A172 (cell line): ENCODE measurements at places on chromosomes 3 and 15. TPM values are rescaled to one million over a fixed set of nuclear protein-coding genes. Genes with fewer than 3 reads are reported as not detected.
A peak's percentile ranks its signal among the peaks of the same experiment; 100 is the strongest.

CX3CR1 gene
- total RNA-seq: not detected in 2 replicates

DNA sequence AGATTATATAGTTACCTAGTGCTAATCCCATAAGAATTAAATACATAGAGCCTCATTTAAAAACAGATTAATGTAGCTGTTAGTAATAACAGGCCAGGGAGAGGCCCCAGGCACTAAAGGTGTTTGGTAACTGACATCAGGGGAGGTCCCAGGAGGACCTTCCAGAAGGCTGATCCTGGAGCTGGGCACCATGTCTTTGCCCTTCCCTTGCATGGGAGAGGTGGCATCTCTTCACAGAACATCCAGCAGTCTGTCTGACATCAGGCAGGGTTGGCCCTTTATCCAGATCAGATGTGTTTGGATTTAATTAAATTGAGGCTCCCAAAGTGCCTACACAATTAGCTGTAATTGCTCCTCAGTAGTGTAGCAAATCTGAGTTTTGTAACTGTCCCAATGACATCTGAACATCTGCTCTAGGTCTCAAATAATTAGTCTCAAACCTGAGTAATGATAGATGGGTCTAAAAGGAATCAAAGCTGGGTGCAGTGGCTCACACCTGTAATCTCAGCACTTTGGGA lies 53.0 kb downstream of the RLBP1 start:
- no peak for DNase-seq

DNA sequence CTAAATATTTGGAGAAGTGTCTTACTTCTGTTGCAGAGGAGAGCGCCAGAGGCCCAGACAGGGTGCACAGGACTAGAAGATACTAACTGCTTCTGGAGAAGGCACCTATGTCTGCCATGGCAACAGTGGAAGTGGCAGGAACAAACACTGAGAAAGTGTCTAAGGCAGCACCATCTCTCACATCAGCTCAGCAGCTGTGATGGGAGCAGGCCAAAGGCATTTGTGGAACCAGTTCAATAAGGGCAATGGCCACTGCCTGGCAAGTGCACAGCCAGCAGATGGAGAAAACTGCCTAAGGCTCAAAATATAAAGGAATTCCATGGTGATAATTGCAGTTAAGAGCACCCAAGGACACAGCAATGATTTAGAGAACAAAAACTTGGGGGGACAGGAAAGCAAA lies 563.0 kb upstream of the CCDC54 start:
- DNase-seq: no peak

DNA sequence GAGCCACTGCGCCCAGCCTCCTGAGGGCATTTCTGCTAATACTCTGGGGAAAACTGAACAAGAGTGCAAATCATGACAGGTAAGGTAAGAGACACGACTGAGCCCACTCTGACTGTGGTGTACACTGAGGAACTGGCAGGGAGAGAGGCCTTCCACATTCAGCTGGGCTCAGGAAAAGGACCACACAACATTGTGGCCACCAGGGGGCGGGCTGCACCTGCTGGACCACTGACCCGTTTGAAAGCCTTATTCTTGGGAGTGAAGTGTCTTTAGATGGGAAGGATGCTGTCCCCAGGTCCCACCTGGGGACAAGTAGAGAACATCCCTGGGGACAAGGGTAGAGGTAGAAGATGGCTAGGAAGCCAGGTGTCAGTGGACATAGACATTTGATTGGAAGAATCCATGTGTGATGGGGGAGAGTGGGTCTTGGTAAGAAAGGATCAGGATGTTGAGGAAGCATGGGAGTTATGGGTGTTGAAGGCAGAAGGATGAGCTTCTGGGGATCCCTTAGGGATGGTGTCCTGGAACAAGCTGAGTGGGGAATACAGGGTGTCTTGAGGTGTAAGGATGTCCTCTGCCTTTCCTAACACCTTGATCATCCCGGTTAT lies 6.2 kb upstream of the CTDSPL start:
- peak; percentile 71 for DNase-seq

ASB14 gene
- not detected in 2 replicates for total RNA-seq

IL5RA gene
- total RNA-seq: not detected in 2 replicates

GRCh38 chr15:92117261-92117731 lies 263.8 kb downstream of the SLCO3A1 start:
- no peak for DNase-seq

DNA sequence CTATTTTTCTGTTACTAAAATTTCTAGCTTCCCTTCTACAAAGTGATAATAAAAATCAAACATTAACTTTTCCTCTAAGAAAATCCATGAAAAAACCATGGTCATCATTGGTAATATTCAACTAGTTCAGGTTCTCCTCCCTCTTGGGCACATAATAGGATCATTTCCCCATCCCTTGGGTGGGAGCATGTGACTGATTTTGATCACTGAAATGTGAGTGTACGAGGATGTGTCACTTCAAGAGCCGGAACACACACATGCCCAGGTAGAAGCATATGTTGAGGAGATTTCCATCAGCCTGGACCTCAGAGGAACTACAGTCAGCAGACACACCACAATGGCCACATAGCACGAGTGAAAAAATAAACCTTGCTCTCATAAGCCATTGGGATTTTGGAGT lies 36.1 kb downstream of the AP3S2 start:
- no peak for DNase-seq

CAMKV gene
- total RNA-seq: not detected in 2 replicates

DNA sequence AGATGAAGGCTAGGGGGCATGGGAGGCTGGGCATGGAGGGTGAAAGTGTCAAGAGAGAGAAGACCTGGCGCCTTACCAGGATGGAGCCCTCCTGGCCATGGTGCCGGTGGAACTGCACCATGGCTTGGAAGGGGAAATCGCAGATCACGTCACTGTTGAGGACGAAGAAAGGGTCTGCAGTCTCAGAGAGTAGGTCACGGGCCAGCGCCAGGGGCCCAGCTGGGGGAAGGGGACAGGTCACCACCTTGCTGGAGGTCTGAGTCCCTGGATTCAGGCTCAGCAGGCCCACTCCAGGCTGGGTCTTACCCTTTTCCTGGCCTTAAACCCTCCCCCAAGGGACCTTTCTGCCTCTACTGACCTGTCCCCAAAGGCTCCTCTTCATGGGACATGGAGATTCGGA lies 855 bp downstream of the GMPPB start:
- DNase-seq: no peak

- no peak for DNase-seq
Observed at GRCh38 chr15:52008698-52009434, 10.2 kb upstream of the MAPK6 start.

DNA sequence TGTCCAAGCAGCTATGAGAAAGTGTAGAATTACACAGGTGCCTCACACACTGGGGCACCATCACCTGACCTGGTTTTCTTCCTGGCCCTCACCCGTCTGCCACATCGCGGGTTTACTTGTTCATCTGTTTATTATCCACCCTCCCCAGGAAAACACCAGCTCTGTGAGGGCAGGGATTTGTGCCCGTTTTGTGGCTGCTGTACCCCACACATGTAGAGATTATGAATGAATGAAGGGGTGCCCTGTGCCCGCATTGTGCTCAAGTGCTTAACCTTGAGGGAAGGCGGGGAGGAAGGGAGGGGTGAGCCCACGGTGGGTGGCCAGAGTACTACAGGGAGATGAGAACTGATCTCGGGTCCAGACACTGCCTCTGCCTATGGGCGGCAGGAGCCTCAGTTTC lies 108.4 kb downstream of the WNT7A start:
- DNase-seq: no peak

BCL2A1 gene
- not detected in 2 replicates for total RNA-seq

DNA sequence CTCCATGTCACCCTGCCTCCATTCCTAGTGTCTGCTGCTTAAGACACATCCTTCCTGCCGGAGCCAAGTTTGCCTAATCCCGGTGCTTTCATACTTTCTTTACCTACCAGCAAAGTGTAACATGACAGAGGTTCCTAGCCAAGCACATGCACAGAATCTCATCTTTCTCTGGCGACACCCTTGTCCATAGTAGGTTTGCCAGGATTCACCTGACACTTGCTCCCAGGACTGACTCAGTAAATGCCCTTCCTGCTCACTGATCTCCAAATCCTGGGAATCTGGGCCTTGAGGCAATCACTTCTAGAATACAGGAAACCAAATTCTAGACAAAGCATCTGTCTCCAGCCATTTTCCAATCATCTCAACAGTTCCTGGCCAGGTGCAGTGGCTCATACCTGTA lies 10.2 kb upstream of the NR2E3 start:
- no peak for DNase-seq

GRCh38 chr15:67520321-67521028 lies 456 bp upstream of the C15orf61 start:
- no peak for DNase-seq
